ENCODE measurements at places on chromosomes 1 and 21. TPM values are rescaled to one million over a fixed set of nuclear protein-coding genes. Genes with fewer than 3 reads are reported as not detected.

DNA sequence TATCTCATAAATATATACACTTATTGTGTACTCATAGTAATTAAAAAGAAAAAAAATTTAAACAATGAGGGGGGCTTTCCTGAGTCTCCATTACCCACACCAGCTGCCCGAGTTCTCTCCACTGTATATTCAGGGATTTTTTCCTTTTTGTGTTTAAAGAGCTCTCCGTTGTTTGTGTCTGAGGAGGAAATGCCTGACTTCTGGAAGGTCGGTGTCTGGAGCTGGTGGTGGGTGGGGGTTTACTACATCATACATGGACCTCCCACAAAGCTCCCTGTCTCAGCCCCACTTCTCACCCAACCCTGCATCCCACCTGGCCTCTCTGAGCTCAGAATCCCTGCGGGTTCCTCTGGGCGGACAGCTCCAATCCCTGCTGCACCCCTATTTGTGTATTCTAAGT, 64.1 kb upstream of the ETV3 start:
- ATAC-seq: no peak

GRCh38 chr1:171935086-171935485, 93.8 kb downstream of the DNM3 start:
- no peak for ATAC-seq

- ATAC-seq: no peak
Measured at GRCh38 chr1:217062586-217062985, 339.4 kb upstream of the ESRRG start.

The FAM3B gene
- not detected for total RNA-seq

- no peak for ATAC-seq
Measured at GRCh38 chr1:52487632-52488031, 65.3 kb downstream of the TUT4 start.
